ENCODE measurements at places on chromosomes 13 and 19.

- H3K27me3 ChIP-seq, result no peaks in the 10 kb centered on the region
- no peak overlapping the region for H3K27ac ChIP-seq
- no peaks in the 10 kb centered on the region for H3K4me1 ChIP-seq
- DNase-seq, result no peak
- no peak overlapping the region for H3K4me3 ChIP-seq
Measured at GRCh38 chr13:21005193-21005592, 56.2 kb downstream of the LATS2 start.

GRCh38 chr19:49518033-49518432 is 5.6 kb downstream of the FCGRT start:
- no peak overlapping the region for H3K27ac ChIP-seq
- no peak overlapping the region for H3K4me3 ChIP-seq
- DNase-seq, result no peak
- peaks cover 4% of the 10 kb centered on the region for H3K36me3 ChIP-seq
- peaks cover 6% of the 10 kb centered on the region for H3K4me1 ChIP-seq
- no peaks in the 10 kb centered on the region for H3K27me3 ChIP-seq

GRCh38 chr13:114032126-114032799 is 58.4 kb upstream of the C13orf46 start:
- H3K4me3 ChIP-seq, result no peak overlapping the region
- peak; percentile 84 for DNase-seq
- peaks cover 33% of the 10 kb centered on the region for H3K4me1 ChIP-seq
- no peaks in the 10 kb centered on the region for H3K27me3 ChIP-seq
- H3K36me3 ChIP-seq, result no peaks in the 10 kb centered on the region

DNA sequence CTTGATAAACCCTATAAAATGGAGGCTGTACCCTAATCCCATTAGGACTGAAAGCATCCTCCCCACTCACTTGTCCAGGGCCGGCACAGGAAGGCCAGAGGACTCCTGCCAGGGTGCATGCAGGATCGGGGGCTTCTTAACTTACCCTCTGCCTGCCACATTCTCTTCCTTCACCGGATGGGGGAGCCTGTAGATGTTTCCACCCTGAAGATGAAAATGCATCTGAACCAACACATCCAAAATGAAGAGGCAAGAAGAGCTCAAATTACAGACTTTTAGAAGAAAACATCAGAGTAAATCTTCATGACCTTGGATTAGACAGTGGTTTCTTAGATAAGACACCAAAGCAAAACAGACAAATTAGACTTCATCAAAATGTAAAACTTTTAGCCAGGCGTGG is 25.9 kb upstream of the NAPA start:
- peaks cover 9% of the 10 kb centered on the region for H3K27me3 ChIP-seq
- no peak overlapping the region for H3K4me3 ChIP-seq
- H3K27ac ChIP-seq, result no peak overlapping the region
- no peak for DNase-seq
- H3K4me1 ChIP-seq, result peaks cover 2% of the 10 kb centered on the region

DNA sequence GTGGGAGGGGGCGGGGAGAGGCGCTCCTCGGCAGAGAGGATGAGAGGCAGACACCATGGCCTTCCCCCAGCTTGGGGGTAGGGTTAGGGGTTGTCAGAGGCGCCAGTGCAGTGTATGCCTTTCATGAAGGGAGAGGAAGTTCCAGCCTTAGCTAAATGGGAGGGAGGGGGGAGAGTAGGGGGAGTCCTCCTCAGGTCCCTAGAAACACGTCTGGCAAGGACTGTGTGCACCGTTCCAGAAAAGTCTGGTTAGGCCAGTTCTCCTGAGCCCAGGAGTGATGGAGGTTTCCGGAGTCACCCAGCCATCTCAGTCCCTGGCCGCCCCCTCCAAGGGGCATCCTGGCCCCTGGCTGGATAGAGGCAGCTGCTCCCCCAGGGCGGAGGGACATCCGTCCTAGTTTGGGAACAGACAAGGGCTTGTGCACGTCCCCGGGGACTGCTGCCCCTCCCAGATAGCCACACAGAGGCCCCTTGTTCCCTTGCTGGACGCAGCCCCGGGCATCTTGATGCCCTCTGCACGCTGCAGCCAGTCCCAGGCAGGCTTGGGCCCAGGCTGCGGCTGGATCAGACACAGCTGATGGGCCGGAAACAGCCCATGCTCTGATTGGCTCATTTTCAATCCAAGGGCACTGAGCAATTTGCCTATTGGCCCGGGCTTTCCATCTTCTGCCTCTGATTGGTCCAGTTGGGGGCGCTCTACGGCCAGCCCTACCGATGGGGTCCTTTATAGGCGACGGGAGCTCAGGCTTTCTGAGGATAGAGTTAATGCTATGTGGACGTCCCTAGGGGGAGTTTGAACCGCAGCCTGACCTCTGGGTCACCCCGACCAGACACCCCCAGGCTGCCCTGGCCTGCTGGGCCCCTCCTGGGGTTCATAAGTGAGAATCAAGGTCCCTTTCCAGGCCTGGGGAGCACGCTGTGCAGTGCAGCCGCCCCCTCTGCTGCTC is 3.8 kb downstream of the S1PR2 start:
- no peak overlapping the region for H3K27ac ChIP-seq
- no peaks in the 10 kb centered on the region for H3K36me3 ChIP-seq
- H3K4me3 ChIP-seq, result no peak overlapping the region
- DNase-seq, result no peak
- H3K4me1 ChIP-seq, result peaks cover 6% of the 10 kb centered on the region
- H3K27me3 ChIP-seq, result no peaks in the 10 kb centered on the region

DNA sequence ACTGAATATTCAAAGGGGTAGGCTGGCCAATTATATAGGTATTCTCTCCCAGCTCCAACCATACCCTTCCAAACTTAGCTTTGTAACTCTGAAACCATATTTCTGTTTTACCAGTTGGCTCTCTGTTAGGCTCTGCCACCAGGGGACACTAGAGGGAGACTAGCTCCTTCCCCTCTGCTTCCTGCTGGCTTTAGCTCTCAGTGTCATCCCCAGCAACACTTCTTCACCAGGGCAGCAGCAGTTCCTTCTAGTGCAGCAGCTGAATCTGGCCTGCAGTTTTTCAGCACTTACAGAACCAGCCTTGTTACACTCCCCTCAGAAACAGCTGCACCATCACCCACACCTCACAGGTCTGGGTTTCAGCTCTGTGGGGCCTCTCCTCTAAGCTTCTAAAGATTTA is 51.0 kb upstream of the DOCK9 start:
- H3K27me3 ChIP-seq, result no peaks in the 10 kb centered on the region
- no peak overlapping the region for H3K27ac ChIP-seq
- peaks cover 32% of the 10 kb centered on the region for H3K4me1 ChIP-seq
- no peaks in the 10 kb centered on the region for H3K36me3 ChIP-seq

GRCh38 chr13:33454844-33455705 is 169.5 kb upstream of the STARD13 start:
- H3K36me3 ChIP-seq, result no peaks in the 10 kb centered on the region
- H3K27ac ChIP-seq, result no peak overlapping the region
- H3K4me3 ChIP-seq, result no peak overlapping the region
- H3K27me3 ChIP-seq, result no peaks in the 10 kb centered on the region

DNA sequence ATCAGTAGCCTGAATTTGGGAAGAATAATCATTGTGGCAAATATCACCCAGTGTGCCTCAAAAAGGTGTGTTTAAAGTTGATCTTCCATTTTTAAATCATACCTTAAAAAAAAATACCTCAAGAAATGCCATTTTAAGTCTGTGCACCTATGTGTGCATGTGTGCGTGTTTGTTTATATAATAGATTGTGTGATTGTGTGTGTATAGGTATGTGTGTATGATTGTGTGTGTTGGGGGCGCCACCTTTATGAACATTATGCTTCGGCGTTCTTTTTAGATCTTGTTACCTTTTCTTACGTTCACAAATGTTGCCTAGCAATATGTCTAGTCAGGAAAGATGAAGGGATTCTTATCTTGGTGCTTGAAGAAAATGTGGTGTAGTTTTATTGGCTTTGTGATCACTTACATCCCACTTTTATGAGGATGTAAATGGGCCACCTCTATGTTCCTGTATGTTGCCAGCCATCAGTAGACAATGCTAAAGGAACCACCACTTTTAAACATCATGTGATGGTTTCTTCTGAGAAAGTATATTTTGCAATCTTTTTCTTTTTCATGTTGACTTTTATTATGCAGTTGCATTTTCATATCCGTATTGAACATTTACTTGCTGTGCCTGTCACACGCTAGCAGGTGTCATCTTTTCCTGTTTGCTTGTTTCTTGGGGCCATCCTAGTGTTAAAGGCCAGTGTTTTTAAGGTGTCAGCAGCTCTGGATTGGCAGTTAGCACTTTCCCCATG is 2.2 kb upstream of the IRS2 start:
- H3K4me3 ChIP-seq, result no peak overlapping the region
- DNase-seq, result no peak
- H3K27ac ChIP-seq, result no peak overlapping the region
- peaks cover 3% of the 10 kb centered on the region for H3K4me1 ChIP-seq
- no peaks in the 10 kb centered on the region for H3K36me3 ChIP-seq
- peaks cover 64% of the 10 kb centered on the region for H3K27me3 ChIP-seq

DNA sequence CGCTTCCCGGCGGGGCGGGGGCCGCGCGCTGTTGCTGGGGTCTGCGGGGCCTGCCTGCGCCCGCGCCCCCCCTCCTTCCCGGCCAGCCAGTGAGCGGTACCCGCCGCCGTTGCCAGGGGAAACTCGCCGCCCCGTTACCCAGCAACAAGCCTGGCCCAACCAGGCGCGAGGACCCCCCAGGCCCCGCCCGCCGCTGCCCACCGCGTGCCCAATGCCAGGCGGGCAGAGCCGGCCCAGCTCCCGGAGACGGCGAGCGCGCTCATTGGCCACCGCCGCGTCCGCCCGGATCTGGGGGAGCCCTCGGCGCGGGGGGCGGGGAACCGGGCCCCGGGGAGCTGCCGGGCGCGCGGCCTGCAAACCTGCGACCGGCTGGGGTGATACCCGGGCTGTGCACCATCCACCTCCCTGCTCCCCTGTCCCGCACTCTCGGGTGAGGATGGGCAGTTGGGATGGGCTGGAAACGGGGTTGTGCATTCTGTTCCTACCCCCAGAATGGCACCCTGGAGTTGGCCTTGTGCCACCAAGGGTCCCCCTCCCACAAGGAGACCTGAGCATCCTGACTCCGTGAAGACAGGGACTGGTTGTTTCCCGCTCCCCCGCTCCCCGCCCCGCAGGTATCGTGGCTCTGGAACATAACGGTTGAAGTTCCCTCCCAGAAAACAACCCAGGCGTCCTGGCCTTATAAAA is 8.8 kb upstream of the BBC3 start:
- H3K27me3 ChIP-seq, result no peaks in the 10 kb centered on the region
- peaks cover 19% of the 10 kb centered on the region for H3K4me1 ChIP-seq
- H3K36me3 ChIP-seq, result no peaks in the 10 kb centered on the region
- peak; percentile 74 for DNase-seq
- no peak overlapping the region for H3K4me3 ChIP-seq
- no peak overlapping the region for H3K27ac ChIP-seq

DNA sequence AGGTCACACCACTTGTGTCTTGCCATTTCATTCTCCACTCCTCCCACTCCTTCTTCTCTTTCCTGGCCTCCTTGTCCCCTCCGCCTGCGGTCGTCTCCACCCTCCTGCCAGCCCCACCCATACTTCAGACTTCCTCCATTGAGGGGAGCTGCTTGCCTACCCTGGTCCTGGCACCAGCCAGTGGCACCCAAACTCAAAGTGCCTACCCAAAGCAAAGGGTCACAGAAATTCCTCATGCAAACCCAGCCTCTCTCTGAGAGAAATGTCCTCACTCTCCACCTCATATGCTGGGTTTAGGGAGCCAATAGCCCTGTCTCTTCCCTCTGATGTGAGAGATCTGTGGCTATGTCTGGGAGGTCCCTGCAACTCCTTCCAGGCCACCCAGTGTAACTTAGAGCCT is 109.6 kb downstream of the TEX26 start:
- H3K27ac ChIP-seq, result no peak overlapping the region
- H3K4me3 ChIP-seq, result no peak overlapping the region
- no peaks in the 10 kb centered on the region for H3K27me3 ChIP-seq
- DNase-seq, result no peak
- H3K36me3 ChIP-seq, result no peaks in the 10 kb centered on the region
